Stimulated activated CD8-positive, alpha-beta memory T cell treated with anti-CD3 and anti-CD28 coated beads, Interleukin-7, amount 100 ng/mL, for 1 hour (primary cell): ENCODE measurements at places on chromosomes 3 and 15.

DNA sequence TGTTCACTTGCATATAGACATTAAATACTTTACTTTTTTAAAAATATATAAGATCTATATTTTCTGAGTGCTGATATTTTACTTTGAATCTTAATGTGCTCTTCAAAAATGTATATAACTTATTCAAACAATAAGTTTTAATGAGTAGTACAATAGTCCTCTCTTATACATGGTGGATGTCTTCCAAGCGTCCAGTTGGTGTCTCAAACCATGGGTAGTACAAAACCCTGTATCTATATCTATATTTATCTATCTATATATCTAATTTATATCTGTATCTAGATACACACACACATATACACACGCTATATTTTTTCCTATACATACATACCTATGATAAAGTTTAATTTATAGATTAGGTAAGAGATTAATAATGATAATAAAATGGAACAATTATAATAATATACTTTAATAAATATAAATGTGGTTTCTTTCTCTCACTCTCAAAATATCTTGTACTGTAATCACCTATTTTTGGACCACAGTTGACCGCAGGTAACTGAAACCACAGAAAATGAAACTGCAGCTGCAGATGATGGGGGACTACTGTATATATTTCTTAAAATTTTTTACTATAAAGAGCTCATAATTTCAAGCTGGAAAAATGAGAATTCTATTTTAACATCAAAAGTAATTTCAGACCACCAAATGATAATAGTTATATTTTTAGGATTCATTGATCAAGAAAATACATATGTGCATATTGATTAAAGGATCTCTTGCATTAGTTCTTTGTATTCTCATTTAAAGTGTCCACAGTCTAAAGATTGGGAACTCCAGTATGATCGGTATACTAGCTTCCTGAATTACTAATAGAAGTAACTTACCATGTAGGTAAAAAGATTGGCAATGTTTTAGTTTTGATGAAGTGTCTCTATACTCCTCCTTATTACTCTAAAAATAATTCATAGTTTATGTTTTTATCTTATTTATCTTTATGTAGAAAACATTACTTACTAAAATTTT lies 215.1 kb upstream of the MLF1 start:
- no peak for DNase-seq

GRCh38 chr3:4996223-4996765 lies 17.1 kb downstream of the BHLHE40 start:
- no peak for DNase-seq

DNA sequence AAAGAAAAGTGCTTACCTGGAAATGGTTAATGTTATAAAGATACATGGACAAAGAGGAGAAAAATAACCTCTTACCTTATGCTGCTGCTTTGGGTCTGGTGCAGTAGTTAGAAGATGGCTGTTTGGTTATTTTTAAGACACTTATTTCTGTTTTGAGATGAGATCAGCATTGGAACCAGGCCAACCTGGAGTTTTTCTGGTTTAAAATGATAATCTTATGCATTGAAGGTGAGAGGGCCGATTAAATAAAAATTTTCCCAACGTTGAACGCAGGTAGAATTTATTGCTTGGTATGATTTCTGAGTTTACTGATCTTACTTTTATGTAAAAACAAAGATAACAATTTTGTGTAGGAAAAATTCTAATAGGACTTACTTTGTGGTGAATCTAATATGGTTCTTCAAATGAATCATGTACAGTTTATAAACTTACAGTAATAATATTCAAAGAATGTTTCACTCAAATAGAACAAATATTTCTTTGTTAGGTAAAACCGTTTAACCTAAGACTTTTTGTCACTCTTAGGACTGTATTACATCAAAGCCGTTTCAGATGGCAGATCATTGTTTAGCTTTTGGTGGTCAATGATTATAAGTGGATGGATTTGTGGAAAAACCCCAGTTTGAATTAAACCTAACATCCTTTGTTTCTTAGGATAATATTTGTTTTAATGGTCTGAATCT lies 14.9 kb downstream of the UBE2E2 start:
- no peak for DNase-seq

GRCh38 chr3:156311930-156312329 lies 191.6 kb downstream of the KCNAB1 start:
- no peak for DNase-seq

GRCh38 chr15:77143191-77143590 lies 72.3 kb upstream of the TSPAN3 start:
- DNase-seq = no peak

DNA sequence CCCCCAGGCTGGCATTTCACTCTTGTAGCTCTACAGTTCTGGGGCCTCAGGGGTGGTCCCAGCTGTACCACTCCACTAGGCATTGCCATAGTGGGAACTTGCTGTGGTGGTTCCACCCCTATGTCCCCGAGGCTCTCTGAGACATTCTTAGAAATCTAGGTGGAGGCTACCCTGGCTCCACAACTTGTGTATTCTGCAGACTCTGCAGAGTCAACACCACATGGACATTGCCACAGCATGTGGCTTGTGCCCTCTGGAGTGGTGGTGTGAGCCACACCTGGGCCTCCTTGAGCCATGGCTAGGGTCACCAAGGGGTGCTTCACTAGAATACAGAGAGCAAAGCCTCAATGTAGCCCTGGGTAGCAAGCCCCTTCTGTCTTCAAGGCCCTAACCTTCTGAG lies 54.4 kb upstream of the STRIT1 start:
- DNase-seq = no peak

GRCh38 chr3:52240059-52240885 lies 1.3 kb upstream of the TWF2 start:
- no peak for DNase-seq

DNA sequence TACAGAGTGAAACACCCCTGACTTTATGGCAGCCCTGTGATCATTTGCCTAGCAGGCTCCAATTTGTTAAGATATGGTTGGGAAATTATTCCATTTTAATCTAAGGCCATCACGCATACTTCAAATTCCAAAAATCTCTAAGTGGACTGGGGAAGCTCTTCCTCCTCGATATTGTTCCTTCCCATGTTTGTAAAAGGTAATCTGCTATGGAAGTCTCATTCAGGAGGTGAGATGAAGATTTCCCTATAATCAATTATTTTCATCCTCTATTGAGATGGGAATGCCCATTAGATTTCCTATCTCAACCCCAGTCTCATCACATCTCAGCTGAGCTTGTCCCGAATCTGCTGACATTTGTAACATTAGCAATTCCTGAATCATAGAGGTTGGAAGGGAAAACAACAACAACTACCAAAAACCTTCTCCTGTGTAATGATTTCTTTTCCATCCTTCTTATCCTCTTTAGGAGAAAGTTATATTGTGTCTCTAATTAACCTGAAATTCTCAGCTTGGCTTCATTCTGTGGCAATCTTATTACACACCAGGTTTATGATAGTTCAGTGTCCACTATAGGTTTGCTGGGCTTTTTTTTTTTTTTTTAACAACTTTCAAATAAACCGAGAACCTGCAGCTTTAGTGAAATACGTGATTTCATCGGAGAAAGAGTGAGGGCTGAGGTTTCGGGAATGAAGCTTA lies 2.2 kb upstream of the NR2F2 start:
- DNase-seq = no peak

DNA sequence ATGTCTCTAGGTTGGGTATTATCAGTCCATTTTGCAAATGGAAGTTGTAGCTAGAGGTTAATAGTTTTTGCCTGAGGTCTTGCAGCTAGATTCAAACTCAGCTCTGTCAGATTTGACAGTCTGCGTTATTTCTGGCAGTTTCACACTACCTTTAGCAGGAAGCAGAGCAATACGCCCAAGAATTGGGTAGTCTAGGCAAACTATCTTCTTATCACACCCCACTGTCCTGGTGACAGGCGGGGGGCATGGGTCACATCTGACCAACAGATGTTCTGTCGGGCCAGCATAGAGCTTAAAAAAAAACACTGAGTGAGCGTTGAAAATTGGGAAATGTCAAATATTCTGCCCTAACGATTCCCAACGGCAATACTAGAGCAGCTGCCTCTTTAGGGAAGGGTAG lies 5.7 kb downstream of the GPR160 start:
- no peak for DNase-seq

DNA sequence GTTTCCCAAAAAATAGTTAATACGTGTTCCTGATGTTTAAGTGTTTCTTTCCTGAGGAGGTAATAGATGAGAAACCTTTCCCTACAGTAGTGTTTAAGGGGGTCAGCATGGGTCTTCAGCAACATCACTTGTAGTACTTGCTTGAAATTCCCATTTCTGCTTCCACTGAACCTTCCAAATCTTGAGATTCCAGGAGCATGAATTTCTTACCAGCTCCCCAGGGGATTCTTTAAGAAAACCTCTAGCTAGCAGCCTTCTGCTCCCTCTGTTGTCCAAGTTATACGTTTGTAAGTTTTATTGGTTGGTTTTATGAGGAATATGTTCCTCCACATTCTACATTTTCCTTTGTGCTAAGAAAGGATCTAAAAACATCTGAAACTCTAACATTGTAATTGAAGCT lies 38.2 kb upstream of the ACP3 start:
- no peak for DNase-seq

- DNase-seq = no peak
These were observed 239.5 kb upstream of the MEIS2 start for GRCh38 chr15:37339856-37340255.

GRCh38 chr15:66184936-66185790 lies 68.4 kb downstream of the MEGF11 start:
- DNase-seq = no peak

DNA sequence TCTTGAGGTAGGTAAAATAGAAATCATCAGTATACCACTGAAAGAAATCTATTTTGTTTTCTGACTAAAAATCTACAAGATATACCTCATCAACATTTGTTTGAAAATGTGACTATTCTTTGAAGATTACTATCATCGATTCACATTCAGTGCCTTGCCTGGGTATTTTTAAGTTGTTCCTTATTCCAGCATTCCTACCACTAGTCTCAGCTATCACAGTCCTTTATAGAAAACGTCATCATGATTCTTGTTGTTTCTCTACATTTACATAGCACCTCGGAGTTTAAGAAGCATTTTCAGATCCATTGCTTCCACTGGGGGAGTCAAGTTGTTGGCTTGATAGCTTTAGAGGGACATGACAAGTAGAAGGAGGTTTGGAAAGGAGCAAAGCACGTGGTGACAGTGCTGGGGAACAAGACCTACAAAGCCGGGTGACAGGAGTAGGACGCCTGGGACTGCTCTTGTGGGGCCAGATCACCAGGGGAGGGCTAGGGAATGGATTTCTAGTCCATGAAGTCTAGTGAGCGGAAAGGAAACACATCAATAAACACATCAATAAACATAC lies 61.5 kb downstream of the HES1 start:
- DNase-seq = no peak

DNA sequence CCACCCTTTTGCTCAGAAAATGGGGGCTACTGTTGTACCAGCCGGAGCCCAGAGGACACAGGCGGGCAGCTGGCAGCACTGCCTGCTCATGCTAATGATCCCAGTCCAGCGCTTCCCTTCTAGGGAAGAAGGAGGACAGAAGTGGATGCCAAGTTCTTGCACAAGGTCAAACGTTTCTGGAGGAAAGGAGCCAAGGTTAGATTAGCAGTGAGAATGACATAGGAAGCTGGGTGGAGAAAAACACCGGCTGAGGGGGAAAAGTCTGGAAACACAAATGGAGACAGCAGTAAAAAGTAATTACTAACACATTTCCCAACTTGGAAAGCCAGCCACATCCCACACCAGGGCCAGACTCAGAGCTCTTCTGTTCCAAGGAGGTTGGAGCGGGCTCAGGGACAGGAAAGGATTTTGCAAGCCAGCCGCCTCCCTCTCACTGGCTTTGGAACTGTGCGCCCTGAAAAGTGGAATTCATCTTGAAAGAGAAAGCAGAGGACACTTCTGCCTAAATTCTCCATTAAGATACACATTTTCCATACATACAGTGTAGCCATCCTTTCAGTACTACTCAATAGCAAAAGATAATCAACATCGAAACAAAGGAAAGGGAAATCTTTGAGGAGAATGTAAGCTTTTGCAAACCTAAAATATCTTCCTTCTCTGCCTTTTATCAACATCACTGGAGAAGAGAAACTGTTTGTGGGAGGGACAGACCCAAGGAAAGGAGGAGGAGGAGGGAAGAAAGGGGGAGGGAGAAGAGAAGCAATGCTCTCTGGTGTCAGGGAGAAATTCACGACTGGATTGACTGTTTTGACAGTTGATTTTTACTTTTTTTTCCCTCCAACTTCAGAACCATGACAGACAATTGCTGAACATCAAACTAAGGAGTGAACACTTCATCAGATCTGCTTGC lies 133.6 kb downstream of the CD47 start:
- DNase-seq = no peak

GRCh38 chr15:55494931-55495330 lies 13.1 kb downstream of the DNAAF4 start:
- DNase-seq = no peak

GRCh38 chr3:117019082-117019713 lies 309.6 kb downstream of the TUSC7 start:
- DNase-seq = no peak

- no peak for DNase-seq
These were observed 3.6 kb upstream of the EFCAB12 start for GRCh38 chr3:129432036-129432435.

GRCh38 chr3:161310649-161311423 lies 60.5 kb downstream of the SPTSSB start:
- DNase-seq = peak; percentile 4
